ENCODE measurements at places on chromosomes 3 and 15.

DNA sequence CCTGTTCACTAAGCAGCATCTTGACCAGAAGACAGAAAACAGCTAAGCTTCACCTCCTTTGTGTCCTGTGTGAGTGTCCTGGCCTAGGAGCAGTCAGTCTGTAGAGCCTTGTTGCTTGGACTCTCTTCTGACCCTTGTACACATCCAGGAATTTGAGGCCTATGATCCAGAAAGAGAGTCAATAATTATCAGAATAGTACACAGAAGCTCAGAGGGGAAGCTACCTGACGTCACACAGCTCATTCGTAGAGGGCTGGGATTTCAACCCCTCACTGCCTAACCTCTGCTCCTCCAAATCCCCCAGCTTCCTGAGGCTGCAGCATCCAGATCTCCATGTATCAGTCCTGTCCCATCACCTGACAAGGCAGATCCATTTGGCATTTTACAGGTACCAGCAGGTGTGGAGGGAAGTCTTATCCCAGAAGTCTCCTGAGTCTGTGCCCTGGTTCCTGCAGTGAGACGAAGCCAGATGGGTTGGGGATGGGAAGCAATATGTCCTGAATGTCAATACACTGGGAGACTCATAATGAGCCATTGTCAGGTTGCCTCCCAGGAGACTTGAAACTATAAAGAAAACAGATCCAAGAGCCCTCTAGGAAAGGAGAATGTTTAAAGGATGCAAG lies 203.1 kb downstream of the MINAR1 start:
- no peak for DNase-seq

DNA sequence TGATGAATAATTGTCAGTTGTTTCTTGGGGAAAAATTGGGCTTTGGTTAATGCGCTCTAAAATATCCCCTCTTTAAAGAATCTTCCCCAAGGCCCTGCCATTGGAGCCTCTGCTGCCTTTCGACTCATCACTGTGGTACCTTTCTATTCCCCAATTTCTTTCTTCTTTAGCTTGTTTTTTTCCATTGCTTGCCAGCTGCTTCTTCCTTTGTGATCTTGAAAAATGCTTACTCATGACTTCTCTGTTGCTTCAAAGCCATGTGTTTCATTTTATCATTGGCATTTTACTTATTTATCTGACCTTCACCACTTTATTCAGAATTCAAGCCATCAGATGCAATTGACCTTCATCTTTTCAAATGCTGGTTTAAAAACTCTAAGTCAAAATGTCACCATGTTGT lies 84.4 kb downstream of the SV2B start:
- DNase-seq = no peak

- no peak for DNase-seq
Measured at GRCh38 chr15:91950631-91951329, 97.3 kb downstream of the SLCO3A1 start.

DNA sequence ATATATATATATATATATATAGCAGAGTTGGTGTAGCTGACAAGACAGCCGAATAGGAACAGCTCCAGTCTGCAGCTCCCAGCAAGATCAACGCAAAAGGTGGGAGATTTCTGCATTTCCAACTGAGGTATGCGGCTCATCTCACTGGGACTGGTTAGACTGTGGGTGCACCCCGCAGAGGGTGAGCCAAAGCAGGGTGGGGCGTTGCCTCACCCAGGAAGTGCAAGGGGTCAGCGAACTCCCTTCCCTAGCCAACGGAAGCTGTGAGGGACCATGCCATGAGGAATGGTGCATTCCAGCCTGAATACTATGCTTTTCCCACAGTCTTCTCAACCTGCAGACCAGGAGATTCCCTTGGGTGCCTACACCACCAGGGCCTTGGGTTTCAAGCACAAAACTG lies 81.7 kb upstream of the ST3GAL6 start:
- DNase-seq = no peak

DNA sequence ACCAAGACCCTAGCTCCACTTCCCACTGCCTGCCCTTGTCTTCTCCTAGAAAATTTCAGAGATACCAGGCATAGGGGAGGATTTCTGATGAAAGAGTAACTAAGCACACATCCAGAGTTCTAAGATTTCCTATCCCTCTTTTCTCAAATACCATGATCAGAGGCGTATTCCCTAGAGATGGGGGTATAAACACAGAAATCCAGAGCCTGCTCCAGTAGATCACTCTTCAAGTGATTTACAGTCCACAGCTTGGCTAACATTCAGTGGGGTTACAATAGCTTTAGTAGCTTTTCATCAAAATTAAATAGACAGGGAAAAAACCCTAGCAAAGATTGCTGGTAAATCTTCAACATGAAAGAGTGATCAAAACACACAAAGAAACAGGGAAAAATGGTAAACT lies 800.7 kb upstream of the GRM7 start:
- no peak for DNase-seq

DNA sequence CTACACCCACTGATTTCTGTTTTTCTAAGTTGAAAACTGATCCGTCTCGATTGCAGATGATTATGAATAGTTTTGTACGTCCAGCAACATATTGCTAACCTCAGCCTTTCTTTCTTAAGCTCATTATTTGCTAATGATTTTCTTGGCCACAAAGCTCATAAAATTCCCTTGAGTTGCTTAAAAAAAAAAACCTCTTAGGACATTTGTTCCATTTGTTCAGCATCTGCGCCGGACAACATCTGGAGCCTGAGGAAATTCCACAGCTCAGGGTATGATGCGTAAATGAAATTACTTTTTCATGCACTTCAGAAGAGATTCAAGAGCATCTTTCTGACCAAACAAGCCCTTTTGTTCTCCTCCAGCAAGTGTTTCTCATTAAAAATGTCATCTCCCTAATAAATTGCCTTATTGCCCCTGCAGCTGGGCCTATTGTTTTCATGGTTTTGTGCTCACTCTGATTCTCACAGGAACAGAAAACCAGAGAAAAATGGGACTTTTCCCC lies 249.1 kb upstream of the MCTP2 start:
- no peak for DNase-seq

GRCh38 chr3:115330430-115330829 lies 183.3 kb upstream of the ZBTB20 start:
- no peak for DNase-seq

DNA sequence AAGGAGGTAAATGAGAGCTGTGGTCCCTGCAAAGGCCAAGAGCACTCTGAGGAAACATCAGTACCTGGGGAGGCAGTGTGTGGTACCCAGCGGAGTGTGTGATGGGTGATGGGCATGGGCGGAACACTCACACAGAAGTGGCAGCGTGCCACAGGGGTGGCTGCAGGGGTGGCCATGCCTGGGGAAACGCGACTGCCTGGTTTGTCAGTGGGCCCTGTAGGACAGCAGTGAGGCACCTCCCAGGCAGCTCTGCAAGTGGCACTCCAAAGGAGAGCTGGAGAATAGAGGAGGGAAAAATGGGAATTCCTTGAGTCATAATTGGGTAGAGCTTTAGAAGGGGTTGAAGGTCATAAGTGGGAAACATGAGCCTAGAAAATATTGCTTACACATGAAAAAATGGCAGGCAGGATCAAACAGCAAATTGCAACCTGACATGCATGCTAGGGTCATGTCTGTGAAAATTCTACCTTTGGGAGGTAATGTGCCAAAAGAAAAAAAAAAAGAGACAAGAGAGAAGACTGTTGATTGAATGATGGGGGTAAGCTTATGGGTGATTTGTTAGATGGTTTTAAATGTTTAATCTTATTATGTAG lies 138.4 kb downstream of the RPLP1 start:
- no peak for DNase-seq

GRCh38 chr15:73318463-73319351 lies 50.1 kb downstream of the HCN4 start:
- DNase-seq = no peak

DNA sequence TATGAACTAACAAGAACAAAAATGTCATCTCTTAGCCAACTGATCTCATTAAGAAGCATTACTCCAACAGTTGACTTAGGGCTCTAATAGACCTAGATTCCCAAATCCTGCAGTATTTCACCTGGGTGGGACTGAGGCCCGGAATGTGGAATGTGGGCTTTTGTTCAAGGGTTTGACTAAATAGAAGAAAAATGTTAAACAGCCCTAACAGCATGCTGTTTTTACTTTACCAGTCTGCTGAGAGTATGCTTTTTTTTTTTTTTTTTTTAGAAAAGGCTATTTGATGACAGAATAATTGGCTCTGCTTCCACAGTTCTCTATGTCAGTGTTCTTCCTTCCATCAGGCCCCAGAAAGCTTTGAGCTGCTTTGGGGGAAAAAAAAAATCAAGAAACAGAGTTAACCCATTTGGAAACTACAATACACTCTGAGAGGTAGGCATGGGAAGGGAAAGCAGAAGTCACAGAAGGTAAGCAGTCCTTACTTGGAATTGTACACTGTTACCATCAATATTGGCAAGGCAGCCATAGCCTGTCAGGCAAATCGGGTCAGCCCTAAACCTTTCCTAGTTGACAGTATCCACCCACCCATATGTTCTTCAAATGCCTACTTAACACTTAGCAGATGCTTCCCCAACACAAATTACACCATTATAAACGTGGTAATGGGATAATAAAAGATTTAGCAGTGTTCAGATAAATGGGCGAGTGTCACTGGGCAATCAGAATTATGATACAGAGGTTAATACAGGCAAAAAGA lies 224.2 kb downstream of the CNTN3 start:
- DNase-seq = no peak

DNA sequence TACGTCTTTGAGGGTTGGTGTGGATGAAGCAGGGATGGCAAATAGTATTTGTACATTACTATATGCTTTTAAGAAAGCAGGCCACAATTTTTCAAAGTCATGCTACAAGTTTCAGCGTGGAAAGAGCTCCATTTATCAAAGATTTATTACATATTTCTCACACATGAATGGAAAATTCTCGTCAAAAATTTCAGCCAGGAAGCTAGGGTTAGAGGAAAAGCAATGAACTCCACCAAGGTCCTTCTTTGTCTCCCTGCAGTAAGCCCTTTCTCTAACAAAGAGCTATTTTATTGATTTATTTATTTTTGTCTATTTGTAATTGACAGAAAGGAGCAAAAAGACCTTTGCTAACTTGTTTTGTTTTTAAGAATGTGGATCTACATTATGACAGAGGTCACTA lies 7.5 kb upstream of the ZBTB20 start:
- DNase-seq = no peak

DNA sequence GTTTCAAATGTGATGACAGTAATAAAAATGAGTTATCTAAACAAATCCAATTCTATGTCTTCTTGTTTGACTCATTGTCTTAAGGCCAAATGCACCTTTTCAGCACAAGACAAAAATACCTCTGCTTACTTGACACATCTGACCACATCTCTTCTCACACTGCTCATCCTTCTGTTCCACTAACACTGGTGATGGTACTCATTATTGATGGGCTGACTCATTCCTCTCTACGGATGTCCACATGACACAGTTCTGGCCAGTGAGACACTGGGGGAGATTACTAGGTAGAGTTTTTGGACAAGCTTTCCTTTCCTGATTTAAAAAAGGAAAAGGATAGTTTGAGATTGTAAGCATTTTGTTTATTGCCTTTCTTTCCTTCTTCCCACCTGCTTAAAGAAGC lies 410.6 kb upstream of the THRB start:
- DNase-seq = no peak

DNA sequence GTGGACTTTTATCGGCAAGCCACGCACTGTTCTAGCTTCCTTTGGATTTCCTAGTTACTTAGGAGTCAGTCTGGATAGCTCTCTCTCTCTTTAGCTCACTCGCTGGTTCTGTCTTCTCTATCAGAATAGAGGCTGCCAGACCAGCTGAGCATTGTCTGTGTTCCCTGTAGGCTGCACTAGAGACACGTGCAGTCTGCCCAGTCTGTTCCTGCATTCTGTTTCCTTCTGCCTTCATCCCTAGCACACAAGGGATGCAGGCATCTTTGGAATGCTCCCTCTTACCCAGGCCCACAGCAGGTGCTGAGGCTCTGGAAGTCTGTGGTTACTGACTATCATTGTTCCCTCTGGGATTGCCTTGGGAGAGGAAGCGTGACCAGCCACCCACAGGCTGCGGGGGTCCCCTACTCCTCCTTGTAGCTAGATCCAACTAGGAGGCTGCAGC lies 322.8 kb downstream of the ZNF621 start:
- DNase-seq = no peak

Data from SHP77 treated with DMSO at 0.1 percent for 48 hours (cell line).